ENCODE measurements at places on chromosomes 13 and 19.

DNA sequence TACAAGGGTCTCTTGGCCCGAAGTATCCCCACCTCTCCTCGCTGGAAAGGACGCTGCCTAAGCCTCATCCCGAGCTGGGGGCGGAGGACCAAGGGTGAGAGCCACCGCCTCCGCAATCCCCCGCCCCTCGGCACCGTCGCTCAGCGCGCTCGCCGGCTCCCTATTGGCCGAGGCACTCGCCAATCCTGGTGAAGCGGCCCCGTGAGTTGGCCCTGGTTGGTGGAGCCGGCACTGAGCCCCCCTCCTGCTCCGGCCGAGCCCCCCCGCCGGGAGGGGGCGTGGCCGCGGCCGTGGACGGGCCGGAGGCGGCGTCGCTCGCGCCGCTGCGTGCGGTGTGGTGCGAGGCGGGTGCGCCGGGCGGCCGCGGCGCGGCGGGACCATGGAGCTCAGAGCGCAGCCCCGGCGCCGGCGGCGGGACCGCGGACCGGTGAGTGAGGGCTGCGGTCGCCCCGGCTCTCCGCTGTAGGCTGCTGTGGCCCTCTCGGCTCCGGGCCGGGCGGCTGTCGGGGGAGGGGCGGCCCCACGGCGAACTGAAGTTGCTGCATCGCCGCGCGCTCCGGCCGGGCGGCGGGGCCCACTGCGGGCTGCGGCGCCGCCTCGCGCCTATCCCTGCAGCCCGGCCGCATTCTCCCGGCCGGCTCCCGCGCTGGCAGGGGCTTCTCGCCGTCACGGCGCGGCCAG is at the start of gene WASF3:
Gene WASF3 (plus strand): TSS at position 291 of the 681 bp plus-strand sequence. CDS start 84,588 bp downstream, outside the sequence.
- DNase-seq: no peak

DNA sequence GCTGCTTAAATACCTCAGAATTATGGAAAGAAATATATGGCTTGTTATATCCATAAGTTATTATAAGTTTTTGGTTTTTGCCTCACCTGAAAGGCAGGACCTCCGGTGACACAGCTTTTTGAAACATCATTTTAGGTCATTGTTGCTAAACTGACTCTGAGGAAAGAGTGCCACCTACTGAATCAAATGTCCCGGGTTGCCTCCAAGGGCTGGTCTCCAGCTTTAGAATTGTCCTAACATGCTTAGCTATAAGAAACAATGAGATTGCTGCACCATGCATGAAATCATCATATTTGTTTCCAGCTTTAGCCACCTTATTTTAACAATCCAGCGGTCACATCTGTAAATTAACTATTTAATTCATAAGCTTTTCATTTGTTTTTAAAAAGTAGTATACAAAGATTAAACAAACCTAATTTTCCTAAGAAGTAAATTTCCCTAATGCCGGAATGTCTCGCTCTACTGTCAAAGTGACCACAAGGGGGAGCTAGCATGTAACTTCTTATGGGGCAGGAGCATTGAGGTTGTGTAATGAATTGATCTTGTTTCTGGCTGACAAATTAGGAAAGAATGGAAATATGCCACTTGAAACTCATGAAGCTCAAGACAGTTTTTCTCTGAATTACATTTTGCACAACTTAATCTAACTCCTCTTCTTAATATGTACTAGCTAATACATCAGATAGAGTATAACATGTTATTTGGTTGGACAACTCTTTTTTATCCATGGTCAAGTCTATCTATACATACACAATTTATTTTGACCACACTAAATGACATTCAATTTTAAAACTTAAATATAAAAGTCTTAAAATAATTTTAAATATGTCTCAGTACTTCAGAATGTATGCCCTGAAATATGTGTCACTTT is 6.7 kb upstream of the PCDH17 start:
- no peak for DNase-seq

DNA sequence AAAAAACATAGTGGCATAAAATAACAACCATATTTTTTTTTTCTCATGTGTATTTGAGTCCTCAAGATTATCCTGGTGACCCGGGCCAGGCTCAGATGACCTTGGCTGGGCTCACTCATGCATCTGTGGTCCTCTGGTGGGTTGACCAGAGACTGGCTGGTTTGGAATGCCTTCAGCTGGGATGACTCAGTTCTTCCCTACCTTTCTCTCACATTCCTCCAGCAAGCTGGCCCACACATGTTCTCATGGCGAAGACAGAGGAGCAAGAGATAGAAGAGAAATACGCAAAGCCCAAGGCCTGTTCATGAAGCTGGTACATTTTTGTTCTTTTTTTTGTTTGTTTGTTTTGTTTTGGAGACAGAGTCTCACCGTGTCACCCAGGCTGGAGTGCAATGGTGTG is 14.3 kb upstream of the ZNF541 start:
- DNase-seq: no peak

- DNase-seq: no peak
Observed at GRCh38 chr19:40155749-40156265, 35.4 kb upstream of the MAP3K10 start.

- no peak for DNase-seq
Observed at GRCh38 chr13:66887088-66887487, 343.0 kb downstream of the PCDH9 start.

DNA sequence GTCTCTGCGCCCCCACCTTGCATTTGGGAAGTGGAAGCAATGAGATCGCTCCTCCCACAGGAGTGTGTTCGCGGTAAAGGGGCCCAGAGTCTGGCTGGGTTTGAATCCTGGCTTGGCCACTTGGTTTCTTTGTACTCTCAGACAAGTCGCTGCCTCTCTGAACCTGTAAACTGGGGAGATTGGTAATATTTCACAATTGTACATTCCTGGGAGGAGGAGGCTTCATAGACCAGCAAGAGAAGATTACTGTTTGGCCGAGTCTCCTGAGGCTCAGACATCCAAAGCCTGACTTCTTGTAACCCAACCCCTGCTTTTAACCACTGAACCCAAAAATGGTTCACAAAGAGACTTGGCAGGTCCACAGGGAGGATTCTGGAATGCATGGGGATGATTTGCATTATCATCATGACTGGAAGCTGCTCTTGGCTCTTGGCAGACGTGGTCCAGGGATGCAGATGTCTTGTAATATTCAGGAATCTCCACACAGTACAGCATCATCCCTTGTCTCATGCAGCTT is 13.6 kb upstream of the STRN4 start:
- DNase-seq: no peak

- no peak for DNase-seq
Observed at GRCh38 chr13:74132776-74133656, 1.2 kb downstream of the KLF12 start.

- no peak for DNase-seq
Observed at GRCh38 chr19:35135389-35135909, 590 bp upstream of the LGI4 start.

GRCh38 chr13:96687191-96687590 is 307.1 kb downstream of the OXGR1 start:
- no peak for DNase-seq

GRCh38 chr13:77836423-77836822 is 82.2 kb downstream of the EDNRB start:
- peak; percentile 22 for DNase-seq

DNA sequence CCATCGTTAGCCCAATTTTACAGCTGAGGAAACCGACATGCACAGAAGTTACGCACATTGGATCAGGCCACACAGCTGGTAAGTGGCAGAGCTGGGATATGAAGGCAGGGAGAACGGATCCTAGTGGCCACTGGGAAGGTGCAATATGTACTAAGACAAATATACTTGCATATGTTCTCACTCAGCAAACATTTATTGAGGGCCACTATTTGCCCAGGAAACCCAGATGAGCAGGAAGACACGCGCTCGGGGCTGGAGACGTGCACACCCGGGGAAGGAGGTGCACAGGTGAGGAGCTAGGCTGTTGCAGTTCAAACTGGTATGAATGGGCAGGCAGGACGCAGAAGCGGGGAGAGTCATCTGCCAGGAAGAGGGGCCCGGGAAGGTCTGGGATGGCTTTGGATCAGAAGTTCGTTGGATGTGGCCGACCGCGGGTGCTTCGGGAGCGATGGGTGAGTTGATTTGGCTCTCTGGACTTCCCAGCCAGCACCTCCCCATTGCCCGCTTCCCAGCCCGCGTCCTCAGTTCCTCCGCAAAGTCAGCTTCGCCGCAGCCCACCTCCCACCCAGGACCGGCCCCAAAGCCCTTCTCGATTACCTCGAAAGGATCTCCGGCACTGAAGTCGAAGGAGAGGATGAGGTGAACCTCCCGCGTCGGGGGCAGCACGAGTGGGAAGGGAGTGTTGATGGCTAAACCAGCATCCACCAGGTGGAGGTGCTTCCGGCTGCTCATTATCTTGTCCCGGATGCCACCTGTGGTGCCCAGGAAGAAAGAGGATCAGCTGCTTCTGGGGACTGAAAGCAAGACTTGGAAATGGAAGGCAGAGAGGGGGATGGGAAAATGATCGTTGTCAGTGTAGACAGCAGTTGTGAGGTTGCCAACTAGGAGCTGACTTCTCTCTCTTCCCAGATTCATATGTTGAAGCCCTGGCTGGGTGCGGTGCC is 17.8 kb upstream of the CABP5 start:
- no peak for DNase-seq

DNA sequence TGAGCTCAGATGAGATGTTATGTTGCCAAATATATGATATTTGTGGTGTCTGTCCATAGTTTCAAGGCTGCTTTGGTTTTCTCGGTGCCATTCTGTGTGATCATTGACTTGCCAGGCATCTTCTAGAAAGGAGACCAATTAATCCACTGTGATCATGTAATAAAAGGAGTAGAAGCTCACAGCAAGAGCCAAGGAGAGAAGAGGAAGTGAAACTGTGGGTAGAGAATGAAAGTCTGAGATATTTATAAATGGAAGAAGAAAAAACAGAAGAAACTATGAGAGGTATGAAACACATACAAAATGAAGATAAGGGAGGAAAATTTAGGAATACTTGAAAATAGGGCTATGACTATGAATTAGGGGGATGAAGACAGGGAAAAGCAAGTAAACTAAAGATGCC is 11.1 kb upstream of the ZNF613 start:
- no peak for DNase-seq

DNA sequence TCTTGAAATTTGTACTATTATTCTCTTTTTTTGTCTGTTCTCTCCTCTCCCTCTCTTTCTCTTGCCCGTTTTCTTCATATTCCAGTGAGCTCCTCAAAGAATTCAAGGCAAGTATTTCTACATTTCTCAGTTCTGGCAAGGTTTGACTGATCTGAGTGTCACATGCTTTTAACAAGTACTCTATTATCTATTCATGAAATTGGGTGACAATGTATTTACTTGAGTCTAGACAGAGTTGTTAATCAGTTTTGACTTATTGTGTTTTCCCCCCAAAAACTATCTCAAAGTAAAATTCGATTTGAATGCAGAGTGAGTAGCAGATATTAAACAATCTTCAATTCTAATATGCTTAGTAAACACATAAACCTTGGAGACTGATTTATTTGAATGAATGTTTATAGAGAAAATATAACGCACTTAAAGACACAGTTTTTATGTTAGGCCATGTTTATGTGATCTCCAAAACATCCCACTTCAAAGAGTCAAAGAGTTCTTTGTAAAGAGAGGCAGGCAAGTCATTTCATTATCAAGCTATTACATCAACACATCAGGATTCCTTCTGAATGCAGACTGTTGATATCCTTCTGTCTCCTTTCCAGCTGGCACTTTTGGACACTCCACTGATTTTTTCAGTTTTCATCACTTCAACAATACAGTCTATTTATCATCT is 166.6 kb downstream of the SLITRK6 start:
- DNase-seq: no peak

DNA sequence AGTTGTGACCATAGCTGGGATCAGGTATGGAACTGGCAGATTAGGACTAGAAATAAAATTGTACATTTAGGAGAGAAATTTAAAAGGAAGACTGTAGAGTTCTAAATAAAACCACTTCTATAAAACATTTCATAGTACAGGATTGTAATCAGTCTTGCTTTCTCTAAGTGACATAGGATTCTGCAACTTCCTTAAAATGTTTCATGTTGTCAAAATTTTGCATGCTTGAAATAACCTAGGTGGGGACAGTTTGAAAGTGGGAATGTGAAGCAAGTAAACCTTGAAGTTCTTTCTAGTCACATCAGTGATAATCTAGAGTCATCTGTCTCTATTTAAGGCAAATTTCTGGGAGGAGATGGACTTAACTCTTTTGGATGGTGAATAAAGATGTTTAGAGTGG is 6.7 kb downstream of the TM9SF2 start:
- DNase-seq: peak; percentile 54

DNA sequence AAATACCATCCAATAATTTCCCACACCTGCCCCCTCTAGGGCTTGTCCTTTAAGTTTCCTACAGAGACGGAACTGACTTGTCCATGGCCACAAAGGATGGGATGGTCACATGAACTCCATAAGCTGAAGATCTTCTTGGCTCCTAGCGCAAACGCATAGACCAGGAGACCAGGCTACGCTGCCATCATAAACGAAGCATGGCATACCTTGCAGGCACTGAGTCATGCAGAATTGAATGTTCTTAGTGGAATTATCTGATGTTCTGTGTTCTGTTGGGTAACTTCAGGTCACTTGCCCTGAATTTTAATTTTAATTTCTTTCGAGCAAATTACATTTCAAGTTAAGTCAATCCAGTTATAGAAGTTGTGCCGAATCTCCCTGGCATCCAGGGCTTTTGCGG is 96.4 kb upstream of the STARD13 start:
- no peak for DNase-seq

DNA sequence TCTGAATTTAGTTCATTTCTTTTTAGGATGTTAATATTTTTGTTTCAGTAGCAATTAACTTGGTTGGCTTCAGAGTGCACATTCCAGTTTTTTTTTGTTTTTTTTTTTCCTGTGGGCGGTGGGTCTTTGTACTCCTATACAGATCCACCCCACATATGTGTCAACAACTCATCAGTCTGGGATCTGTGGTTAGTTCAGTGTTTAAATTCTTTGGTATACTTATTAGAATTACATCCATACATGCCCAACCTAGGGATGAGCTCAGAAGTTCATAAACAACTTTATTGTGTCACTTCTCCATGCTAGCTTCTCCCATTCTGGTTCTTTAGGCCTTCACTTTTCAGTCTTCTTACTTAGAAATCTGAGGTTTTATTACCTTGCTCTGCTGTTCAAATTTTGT is 50.9 kb downstream of the PCCA start:
- no peak for DNase-seq

DNA sequence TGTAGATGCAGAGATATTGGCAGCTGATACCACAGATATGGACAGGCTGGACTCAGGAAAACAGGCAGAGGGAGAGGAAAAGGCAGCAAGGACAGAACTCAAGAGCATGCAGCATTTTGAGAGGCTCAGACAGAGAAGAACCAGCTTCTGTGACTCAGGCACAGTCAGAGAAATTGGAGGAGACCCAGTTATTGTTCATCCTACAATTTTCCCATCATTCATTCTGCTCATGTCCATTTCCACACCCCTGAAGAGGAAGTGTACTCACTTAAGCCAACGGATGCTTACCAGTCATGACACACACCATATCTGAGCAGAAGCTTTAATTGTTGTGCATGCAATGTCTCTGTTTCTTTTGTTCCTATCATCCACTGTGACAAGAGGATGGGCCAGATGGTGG is 359.8 kb upstream of the HTR2A start:
- no peak for DNase-seq

DNA sequence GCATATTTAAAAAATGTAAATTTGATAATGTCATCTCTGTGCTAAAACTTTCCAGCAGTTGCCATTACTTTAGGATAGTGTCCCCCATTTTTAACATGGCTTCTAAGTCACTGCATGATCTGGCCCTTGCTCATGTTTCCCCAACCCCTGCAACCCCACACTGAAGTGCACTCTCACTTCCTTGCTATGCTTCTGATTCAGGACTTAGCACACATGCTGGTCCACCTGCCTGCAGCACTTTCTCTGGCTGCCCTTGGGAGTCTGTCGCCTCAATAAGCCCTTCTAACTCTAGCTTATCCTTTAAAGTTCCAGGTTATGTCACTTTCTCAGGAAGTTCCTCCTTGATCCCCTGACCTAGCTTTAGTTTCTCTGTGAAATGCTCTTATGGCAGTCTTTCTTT is 241.0 kb downstream of the POSTN start:
- DNase-seq: no peak

GRCh38 chr19:15436826-15437110 is 13.0 kb downstream of the WIZ start:
- DNase-seq: no peak

All from GF-D8 (cell line).